ENCODE measurements at places on chromosomes 2 and 18.

DNA sequence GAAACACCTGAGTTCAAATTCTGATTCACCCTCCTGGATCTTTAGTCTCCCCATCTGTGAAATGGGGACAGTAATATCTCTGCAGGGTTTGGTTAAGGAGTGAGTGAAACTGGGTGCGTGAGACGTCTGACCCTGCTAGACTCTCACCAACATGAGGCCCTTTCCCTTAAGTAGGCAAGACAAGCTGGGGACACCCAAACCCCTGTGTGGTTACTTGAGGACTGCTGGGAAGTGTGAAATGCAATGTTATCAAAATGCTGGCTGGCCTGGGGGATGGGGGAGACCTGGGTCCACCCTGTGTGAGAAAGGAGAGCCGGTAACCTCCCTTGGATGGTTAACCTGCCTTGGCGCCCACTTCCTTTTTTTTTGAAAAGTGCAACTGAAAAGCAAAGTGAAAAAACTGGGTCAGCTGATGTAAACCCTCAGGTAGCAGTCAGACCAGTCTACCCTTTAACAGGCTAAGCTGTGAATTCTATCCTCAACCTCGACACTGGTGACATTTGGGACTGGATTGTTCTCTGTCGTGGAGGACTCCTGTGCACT, 82.3 kb downstream of the INPP5D start:
- DNase-seq: no peak

- DNase-seq: peak; percentile 17
Measured at GRCh38 chr2:106030287-106031268, 163.5 kb downstream of the UXS1 start.

- DNase-seq: no peak
Measured at GRCh38 chr2:71891719-71892422, 255.8 kb downstream of the CYP26B1 start.

GRCh38 chr18:66011916-66012315, 261.1 kb downstream of the CDH7 start:
- DNase-seq: no peak

GRCh38 chr2:71995067-71995665, 152.5 kb downstream of the CYP26B1 start:
- DNase-seq: no peak

DNA sequence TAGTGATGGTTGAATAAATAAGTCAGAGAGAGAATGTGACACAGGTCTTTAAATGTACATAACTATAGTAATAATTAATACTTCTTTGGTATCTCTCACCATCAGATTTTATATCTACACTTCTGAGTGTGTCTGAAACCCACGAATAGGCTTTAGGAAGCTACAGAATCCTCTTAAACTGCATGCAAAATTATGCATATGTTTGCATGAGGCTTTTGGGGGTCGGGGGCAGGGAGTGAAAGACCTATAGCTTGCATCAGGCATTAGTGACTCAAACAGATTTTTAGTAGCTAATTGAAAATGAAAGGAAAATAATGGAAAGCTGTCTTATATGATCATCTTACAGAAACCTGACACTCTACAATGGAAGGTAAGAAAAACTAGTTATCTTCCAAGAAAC, 14.9 kb downstream of the LRPPRC start:
- DNase-seq: no peak

DNA sequence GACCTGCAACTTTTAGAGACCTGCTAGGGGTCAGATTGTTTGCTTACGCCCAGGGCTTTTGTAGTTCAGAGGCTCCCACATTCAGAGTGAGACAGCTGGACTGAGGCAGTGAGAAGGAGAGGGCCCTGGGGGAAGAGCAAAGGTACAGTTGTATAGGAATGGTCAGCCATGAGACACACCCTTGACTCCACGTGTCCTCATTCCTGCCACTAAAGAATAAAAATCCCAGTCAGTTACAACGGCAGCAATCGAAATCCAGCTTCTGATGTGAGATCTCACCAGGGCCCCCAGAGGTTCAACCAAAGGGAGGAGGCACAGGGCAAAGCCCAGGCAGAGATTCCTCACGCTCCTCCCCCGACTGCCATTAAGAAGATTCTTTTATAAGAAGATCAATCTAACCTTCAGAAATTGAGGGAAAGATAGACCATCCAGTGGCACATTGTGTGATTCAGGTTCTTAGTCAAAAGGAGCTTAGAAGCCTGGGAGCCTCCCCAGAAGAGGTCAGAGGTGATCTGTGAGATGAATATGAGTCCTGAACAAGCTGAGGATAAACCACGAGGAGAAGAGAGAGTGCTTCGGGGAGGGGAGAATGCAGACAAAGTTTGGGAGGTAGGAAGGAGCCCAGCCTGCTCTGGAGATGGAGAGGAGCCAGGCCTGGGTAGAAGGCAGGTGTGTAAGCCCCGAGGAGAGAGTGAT, 317.0 kb downstream of the CYP26B1 start:
- no peak for DNase-seq

DNA sequence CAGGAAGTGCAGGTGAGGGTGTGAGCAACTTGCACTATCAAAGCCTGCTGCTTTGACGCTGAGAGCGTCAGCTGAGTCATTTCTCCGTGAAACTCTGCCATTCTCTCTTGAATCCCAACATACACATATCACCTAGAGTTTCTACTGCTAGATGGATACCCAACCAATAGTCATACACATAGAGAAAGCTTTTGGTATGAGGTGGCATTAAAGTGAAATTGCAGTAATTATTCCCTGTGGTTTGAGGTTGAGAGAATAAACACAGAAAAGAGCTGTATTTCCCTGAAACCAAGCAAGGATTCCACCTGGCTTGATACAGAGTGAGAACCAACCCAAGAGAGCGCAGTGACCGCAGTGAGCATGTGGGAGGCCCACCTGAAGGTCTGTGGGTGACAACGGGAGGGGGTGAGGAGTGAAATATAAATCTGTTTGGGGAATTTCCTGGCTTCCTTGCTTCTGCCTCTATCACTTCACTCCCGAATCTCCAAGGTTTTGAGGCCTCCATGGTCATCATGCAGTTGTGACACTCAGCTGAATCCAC, 28.8 kb upstream of the TMEM18 start:
- no peak for DNase-seq

- no peak for DNase-seq
Measured at GRCh38 chr2:224798180-224798579, 82.0 kb upstream of the CCDC195 start.

All from HL-60 (cell line).